Esophagus muscularis mucosa (tissue), 4 donors: ENCODE measurements at places on chromosomes 12 and 14.

GRCh38 chr14:71319666-71320065 lies 412.4 kb downstream of the PCNX1 start:
- DNase-seq, result no peak

- DNase-seq, result no peak
These were observed 150.5 kb upstream of the BCL2L14 start for GRCh38 chr12:11920231-11920630.

GRCh38 chr12:4526923-4527546 lies 11.7 kb upstream of the RAD51AP1 start:
- no peak for DNase-seq

GRCh38 chr14:68950111-68950510 lies 29.0 kb downstream of the ACTN1 start:
- no peak for DNase-seq

DNA sequence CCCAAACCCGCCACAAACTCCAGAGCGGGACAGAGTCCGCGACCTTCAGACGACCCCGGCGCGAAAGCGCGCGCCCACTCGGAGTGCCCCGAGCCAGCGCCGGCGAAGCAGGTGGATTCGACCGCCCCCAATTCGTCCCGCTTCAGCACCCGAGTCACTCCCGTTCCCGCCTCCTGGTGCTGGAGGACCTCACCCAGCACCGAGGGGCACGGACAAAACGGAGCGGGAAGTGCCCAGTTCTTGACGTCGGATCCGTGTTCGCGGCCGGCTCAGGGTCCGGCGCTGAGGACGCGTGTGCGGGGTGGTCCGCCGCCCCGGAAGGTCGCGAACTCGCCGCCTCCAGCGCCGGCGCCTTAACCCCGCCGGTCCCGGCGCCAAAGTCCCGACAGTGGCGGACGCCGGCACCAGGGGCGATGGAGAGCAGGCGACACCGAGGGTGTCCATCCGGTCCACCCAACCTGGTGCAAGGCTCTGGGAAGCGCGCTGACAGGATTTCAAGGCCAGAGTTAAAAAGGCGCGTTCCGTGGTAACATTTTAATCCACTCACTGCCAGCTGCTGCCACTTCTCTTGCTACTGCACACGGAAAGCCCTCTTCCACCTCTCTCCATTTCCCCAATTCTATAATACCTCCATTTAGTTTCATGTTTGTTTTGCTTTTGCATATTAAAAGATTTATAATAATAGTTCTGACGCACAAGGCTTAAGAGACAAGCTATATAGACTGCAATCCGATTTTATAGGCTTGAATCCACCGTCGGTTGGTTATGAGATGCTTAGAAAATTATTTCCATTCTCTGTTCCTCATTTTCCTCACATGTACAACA lies 240.0 kb upstream of the CPNE8 start:
- no peak for DNase-seq

GRCh38 chr14:24436355-24437019 lies 6.1 kb downstream of the SDR39U1 start:
- peak; percentile 93 for DNase-seq

- no peak for DNase-seq
These were observed 78.0 kb downstream of the TMEM260 start for GRCh38 chr14:56657604-56658003.

DNA sequence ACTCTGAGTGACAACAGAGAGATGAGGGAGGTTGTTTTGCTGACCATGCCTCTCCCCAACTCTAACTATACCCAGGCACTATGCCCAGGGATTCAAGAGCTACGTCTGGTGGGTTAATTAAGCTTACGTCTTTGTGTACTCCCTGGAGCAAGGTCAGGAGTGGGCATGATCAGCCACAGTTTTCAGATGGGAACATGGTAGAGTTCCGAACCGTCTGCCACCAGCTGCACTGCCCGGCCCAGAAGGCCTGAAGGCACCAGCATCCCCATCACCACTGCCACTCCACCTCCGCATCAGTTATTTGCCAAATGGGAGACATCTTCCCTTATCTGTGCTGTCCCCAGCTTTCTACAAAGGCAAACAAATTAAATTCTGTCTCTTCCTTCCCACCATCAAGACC lies 11.1 kb upstream of the GPX2 start:
- DNase-seq, result no peak

- no peak for DNase-seq
These were observed 158.4 kb downstream of the KLHL28 start for GRCh38 chr14:44803239-44803905.

GRCh38 chr14:105540811-105541210 lies 14.4 kb downstream of the TMEM121 start:
- no peak for DNase-seq

- no peak for DNase-seq
These were observed 24.6 kb upstream of the YBX3 start for GRCh38 chr12:10747730-10748129.

DNA sequence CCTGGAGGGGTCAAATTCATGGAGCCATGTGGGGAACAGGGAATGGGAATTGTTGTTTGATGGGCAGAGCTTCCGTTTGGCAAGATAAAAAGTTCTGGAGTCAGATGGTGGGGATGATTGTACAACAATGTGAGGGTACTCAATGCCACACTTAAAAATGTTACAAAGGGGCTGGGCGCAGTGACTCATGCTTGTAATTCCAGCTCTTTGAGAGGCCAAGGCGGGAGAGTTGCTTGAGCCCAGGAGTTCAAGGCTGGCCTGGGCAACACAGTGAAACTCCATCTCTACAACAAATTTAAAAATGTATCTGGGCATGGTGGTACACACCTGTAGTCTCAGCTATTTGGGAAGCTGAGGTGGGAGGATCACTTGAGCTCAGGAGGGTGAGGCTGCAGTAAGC lies 66.0 kb upstream of the DIO3 start:
- no peak for DNase-seq

GRCh38 chr12:71356569-71356968 lies 83.0 kb upstream of the LGR5 start:
- no peak for DNase-seq
